C1 segment of cervical spinal cord (tissue), 14 donors: ENCODE measurements at places on chromosomes 3 and 15.

GRCh38 chr3:144032531-144033239 is 61.1 kb downstream of the DIPK2A start:
- no peak for DNase-seq

GRCh38 chr3:88019024-88019423 is 39.8 kb downstream of the CGGBP1 start:
- no peak for DNase-seq

GRCh38 chr3:147269907-147270306 is 136.4 kb downstream of the ZIC4 start:
- DNase-seq, result no peak

DNA sequence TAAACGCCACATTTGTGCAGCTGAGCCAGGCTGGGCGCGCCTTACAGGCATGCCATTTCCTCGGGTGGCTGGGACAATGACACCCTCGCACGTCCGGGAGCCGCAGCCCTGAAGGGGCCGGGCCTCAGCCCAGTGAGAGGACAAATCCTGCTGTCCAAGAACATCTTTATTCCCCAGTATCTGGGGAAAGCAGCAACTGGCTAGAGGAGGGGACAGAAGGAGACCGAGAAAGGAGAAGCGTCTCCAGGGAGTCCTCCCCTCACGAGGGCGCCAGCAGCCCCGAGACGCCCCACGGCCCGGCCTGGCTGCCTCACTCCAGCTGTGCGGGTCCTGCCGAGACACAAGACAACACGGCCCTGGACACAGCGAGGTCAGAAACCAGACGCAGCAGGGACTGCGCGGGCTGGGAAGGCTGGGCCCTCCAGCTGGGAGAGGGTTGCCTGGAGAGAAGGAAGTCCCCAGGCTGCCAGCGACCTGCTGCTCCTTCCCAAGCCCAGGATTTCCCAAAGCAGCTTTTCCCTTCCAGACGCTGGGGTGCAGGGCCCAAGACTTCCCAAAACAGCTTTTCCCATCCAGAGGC is 130.2 kb downstream of the CHSY1 start:
- peak; percentile 25 for DNase-seq

DNA sequence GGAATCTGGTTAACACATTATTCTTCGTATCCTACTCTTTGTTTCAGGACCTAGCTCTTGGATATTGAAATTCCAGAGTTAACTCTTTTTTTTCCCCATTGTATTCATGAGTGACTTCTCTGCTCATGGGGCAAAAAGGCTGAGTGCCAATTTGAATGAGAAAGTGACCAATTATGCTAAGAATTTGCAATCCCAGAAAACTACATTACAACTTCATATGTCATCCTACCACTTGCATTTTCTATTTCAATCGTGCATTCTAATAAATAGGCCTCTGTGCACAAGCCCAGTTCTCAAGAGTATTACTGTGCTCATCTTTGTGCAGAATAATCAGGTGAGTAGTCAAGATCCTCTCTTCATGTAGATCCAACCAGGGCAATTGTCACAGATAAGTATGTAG is 537.8 kb downstream of the OTOL1 start:
- DNase-seq, result no peak

- no peak for DNase-seq
Measured at GRCh38 chr3:113499081-113499480, 15.9 kb downstream of the SPICE1 start.

DNA sequence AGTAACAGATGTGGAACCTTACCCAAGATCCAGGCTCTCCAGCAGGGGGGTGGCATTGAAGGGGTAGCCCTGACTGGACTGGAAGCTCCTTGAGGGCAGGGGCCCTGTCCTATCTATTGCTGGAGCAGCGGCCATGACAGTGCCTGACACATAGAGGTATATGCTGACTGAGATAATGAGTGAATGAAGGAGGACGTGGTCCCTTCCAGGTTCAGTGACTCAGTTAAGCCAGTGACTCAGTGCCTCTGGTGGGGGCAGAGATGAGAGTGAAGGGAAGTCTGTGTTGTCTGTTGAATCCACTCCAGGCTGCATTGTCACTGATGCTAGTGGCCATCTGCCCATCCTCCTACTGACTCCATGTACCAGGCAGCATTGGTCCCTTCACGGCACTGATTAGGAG is 13.0 kb upstream of the CTXND1 start:
- DNase-seq, result no peak

DNA sequence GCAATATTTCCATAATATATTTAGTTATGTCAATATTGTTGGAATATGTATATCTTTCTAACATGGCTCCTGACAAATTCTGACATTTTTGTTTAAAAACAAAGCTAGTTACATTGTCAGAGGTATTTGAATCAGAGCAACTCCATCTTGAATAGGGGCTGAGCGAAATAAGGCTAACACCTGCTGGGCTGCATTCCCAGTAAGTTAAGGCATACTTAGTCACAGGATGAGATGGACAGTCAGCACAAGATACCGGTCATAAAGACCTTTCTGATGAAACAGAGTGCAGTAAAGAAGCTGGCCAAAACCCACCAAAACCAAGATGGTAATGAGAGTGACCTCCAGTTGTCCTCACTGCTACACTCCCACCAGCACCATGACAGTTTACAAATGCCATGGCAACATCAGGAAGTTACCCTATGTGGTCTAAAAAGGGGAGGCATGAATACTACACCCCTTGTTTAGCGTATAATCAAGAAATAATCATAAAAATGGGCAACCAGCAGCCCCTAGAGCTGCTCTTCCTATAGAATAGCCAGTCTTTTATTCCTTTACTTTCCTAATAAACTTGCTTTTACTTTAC is 30.4 kb downstream of the RPL22L1 start:
- DNase-seq, result no peak

- DNase-seq, result no peak
Measured at GRCh38 chr3:68274286-68274685, 619.9 kb upstream of the SUCLG2 start.

GRCh38 chr3:38582941-38583645 is 66.4 kb downstream of the SCN5A start:
- DNase-seq, result no peak

GRCh38 chr15:101372149-101372577 is 77.1 kb upstream of the SNRPA1 start:
- DNase-seq, result no peak

DNA sequence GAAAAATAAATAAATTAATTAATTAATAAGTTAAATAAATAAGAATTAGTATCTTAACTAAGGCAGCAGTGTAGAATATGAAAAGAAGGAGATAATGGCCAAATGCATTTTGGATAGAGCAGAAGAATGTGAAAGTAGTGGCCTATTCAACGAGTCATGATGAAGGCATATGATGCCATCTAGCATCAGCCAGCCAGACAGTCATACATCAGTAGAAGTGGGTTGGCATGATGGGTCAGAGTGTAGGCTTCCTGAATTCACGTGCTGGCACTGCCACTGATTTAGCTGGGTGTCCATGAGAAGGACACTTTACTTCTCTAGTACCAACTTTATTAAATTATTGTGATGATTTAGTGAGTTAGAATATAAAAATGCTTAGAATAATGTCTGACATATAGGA is 256.1 kb upstream of the ARPP21 start:
- no peak for DNase-seq

DNA sequence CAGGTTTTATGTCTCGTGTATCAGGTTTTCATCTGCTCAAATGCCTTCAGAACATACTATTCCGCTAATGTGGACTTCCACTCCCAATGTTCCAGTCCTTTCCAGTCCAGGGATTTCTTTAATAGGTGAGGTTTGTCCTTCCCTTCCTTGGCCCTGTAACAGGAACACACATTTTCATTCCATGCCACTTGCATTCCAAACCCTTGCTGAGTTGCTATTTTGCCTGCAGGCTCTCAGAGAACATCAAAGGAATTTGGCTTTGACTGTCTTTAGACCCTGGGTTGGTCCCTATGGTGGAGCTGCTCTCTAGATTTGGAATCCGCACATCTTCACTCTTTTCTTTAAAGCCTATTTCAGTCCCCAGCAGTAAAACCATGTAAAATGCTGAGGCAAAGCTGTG is 12.3 kb upstream of the ALCAM start:
- DNase-seq, result no peak

DNA sequence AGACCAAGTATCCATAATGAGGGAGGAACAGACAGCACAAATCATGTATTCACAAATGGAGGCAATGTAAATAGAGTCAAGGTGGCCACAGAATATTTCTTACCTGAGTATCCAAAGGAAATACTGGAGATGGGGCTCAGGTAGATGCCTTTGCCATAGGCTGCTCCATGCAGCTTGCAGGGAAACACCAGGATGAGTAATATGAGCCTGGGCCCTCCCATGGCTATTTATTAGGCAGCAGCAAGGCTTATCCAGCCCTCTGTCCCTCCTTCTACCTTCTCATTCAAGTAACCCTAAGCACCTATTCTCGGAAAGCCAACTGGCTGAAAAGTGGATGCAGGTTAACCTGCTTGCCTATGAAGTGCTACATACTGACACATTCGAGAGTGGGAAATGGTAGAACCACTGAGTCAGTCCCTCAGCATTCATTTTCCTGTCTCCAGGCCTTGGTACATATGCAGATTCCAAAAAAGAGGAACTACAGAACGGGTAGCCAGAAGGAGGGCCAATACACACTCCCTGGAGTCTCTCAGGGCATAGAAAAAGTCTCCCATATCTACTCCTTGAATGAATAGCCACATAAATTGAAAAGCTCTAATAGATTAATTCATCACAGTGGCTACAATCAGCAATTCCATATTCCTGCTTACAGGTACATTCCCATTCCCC is 18.3 kb upstream of the PKM start:
- no peak for DNase-seq

- no peak for DNase-seq
Measured at GRCh38 chr15:29541309-29541708, 271.7 kb upstream of the NSMCE3 start.

DNA sequence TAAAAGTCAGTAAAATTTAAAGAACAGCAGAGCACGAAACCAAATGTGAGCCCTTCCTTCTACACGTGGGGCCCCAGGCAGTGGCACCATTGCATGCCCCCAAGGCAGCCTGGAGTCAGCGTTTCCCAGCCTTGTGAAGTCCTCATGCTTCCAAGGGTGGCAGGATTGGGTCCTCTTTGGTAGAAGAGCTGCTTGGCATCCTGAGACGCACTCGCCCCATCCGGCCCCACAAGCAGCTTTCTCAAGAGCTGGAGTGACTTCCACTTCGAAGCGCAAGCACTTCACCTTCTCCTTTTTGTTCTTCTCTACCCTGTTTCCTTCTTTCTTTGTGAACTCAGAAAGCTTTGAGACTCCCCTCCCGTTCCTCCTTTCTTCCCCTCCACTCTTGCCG is 34.7 kb downstream of the ZNF710 start:
- DNase-seq, result no peak

- no peak for DNase-seq
Measured at GRCh38 chr3:31539275-31539674, 6.5 kb downstream of the STT3B start.

GRCh38 chr3:20078194-20078714 is 38.0 kb downstream of the KAT2B start:
- DNase-seq, result no peak

DNA sequence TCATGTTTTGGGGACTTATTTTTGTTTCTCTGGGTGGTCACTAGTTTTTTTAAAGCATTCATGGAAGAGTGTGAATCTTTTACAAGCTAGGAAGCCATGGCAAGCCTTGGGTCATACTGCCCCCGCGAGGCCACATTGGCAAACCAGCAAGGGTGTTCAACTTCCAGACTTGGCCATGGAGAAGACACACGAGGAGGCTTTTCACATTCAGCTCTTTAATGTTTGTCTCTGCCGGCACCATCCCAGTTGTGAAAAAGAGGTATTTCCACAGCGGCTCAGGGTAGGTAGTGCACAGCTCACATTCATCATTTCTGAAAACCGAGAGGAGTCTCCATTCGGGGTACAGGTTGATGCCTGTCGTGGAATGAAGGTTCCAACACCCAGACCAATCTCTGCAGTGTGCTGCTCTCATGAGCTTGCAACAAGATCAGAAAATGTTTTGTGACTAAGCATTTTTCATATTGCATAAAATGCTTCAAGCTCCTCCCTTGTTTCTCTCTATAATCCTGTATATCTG is 7.7 kb downstream of the CCR5 start:
- no peak for DNase-seq

- DNase-seq, result no peak
Measured at GRCh38 chr15:98938105-98938417, 69.5 kb downstream of the PGPEP1L start.

DNA sequence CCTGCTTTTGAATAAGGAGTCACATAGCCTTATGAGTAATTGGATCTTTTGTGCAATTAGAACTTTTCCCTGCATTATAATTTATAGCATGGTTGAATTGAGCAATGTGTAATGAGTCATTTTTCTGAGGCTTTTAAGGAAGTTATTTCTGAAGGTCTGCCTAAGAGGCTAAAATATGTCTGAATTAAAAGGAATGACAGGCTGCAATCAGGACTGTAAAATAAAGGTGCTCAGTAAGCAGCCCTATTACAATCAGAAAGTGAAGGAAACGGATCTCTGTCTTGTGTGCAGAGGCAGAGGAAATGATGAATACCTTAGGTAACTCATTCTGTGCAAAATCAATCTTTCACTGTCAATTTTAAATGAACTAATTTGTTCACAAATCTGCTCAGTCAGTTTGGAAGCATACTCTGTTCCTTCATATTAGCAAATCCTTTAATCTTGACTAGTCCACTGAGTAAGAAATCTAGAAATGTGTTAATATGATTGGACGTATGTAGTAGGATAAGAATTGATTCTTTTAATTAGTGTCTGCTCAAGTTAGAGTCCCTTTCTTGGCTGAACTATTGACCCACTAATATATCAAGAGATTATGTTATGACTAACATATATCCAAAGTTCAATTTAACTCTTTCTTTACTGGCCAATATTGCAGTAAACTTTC is 290.1 kb downstream of the ZIC1 start:
- DNase-seq, result no peak

GRCh38 chr15:38714309-38715072 is 149.9 kb upstream of the RASGRP1 start:
- DNase-seq, result no peak

DNA sequence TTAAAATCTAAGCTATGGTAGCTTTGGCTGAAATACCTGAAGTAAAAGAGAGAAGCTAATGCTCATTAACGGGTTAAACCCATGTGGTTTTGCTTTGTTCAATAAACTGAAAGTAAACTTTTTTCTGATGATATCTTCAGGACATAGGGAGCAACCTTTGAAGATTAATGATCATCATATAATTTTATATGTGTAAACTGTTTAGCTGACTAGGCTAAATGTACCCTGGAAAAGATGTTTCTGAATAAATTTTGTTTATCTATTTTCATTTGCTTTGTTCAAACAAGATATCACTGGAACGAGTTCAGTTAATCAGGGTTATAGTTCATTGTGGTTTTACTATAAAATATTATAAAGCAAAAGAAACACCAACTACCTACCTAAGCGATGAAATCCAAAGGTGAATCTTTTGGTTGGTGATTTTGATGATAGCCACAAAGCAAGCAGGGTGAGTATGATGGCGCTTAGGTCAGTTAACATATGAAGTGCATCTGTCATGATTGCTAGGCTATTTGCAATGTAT is 11.7 kb downstream of the SLC30A4 start:
- no peak for DNase-seq
